ENCODE measurements at places on chromosomes 11 and 22.

GRCh38 chr22:46452195-46453005 lies 85.0 kb downstream of the CELSR1 start:
- DNase-seq = no peak

DNA sequence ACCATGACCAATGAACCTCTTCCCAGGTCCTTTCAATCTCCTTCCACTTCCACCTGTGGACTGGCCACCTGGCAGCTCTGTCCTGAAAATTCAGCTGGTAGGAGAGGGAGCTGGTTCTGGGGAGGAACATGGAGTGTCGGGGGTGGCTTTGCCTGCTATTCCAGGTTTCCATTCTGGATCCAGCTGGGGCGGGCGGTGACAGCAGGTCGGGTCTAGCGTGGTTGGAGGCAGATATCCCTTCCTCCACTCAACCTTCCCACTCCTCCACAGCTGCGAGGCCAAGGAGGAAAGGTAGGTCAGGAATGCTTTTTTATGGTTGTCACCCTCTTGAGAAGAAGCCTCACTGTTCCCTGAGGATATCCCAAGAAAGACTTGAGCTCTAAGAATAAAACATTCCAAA lies 3.3 kb downstream of the NRGN start:
- DNase-seq = no peak

DNA sequence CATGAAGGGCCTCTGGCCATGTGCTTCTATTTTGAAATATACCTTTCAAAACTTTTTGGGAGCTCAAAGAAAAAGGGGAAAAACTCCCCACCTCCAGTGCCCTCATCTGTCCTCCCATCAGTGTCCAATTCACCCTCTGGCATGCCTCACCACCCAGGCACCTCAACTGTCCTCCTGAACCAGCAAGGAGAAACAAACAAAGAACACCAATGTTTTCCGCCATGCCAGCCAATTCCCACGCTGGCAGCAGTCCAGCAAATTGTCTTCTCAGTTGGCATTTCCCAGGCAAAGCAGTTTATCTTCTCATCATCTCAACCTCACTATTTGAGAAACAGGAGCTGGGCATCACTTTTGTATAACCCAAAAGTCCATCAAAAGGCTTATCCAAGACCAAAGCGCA lies 496.9 kb downstream of the SOX6 start:
- no peak for DNase-seq

- DNase-seq = no peak
These were observed 60.2 kb upstream of the PPARA start for GRCh38 chr22:46090036-46090591.

DNA sequence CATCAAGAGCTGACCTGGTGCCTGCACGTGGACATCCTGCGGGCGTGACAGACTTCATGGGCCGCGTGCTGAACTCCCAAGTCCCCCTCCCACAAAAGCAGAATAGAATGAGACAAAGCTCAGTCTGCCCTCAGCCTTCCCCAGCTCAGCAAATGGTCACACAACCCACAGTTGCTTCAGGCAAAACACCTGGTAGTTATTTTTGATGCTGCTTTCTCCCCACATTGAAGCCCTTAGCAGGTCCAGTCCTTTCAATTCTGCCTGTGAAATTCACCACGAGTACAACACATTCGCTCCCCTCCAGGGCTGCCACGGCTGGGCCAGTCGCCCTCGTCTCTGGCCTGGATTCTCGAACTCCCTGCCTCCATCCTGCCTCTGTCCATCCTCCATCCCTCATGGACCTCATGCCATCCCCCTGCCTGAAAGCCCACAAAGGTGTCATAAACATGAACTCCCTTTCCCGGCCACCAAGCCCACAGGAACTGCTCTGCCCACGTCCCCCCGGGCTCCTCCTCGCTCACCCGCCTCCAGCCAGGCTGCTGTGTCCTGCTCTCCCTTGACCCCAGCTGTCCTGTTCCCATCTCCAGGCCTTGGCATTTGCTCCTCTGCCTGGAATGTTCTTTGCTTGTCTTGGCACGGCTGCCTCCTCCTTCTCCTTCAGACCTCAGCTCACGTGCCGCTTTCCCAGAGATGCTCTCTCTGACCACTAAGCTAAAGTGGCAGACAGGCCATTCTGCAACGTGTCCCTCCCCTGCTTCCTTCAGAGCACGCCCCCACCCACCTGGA lies 42.1 kb downstream of the SCUBE1 start:
- no peak for DNase-seq

DNA sequence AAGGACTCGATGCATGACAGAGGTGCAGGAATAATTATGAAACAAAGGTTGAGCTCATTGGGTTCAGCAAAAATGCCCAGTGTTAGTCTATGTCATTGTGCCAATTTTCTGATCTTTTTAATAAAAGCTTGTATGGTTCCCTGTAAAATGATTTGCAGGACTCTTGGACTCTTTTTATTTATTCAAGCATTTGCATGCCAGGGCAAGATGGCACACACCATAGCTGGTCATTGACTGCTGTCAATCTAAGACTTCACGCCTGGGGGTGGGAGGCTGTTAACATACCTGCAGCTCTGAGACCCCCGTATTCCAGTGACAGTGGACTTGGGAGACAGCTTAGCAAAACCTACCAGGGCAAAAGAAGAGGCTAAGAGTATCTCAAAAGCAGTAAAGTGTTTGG lies 32.0 kb upstream of the ANO1 start:
- no peak for DNase-seq

GRCh38 chr11:8250981-8251615 lies 12.6 kb downstream of the LMO1 start:
- DNase-seq = no peak

DNA sequence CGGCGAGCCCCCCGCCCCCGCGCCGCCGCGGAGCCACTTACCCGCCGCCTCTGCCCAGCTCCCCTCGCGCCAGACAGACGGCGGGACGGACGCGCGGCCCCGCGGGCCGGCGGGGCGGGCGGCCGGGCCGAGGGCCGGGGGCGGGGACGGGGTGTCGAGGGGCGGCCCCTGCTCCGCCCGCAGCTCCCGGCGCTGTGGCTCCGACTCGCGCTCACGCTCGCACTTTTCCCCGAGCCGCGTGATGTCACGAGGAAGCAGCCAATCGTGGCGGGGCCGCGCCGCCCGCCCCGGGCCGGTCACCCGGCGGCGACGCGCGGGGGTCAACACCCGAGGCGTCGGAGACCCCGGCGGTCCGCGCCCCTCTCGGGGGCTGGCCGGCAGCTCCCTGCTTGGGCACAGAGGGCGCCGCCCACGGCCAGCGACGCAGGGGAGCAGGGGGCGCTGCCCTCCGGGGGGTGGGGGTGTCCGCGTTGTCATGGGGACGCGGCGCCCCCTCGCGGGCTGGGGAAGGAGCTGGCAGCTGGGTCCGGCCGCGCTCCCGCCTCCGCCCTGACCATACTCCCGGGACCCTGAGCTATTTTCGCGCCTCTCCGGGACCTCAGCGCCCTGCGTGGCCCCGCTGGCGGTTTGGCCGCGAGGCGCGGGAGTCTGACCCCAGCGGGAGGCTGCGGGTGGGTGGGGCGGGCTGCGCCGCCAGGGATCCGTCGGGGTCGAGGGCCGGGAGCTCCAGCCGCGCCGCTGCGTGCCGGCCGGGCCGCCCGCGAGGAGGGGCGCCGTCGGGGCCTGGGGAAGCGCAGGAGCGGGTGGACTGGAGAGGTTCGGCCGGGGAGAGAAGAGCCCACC lies at the start of gene CHRM4:
TSS of gene CHRM4 (minus strand) at position 199 of the 843 bp plus-strand sequence. CDS start 5,219 bp downstream, outside the sequence.
- no peak for DNase-seq

DNA sequence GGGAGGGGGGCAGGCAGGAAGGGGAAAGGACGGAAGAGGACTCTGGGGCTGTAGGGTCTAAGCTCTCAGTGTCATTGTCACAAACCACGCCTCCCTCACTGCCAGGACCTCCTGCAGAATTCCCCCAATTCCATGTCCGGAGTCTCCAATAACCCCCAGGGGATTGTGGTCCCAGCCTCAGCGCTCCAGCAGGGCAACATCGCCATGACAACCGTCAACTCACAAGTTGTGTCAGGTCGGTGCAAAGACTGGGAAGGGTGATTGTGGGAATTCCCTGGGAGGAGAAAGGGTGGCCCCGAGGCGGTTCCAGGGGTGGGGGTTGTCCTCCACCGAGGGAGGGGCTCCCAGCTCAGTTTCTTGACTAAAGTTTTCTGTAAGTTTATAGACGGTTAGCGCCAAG lies 86.0 kb downstream of the FEZ1 start:
- no peak for DNase-seq

- no peak for DNase-seq
These were observed 35.3 kb downstream of the MMP13 start for GRCh38 chr11:102920118-102920684.

DNA sequence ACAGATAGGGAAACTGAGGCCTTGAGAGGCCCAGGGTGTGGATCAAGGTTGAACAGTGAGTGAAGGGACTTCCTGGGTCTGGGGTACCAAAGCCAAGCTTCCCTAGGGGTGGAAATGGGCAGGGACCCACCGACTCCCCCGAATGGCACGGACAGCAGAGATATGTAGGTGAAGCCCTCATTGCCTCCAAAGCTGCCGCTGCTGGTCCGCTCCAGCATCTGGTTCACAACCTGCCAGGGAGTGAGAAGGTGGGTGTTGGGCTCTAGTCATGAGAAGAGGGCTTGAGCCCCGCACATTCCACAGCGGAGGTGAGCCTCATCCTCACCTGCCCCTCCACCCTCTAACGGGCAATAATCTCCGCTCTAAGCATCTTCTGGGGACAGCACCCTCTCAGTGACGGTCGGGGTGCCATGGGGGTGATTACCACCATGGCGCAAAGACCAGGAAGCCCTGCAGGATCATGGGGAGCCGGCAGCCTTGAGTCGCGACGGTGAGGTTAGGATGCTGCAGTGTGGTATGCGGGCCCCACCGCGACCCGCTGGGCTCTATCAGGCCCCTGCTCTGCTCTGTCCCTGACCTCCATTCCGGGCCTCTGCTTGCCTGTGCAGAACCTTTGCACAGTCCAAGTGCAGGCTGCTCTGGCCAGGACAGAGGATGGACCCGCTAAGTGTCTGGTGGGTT lies 10.8 kb downstream of the ALDH3B2 start:
- no peak for DNase-seq

- DNase-seq = no peak
These were observed 31.7 kb downstream of the OR8B12 start for GRCh38 chr11:124511745-124512144.

- DNase-seq = no peak
These were observed 67.9 kb downstream of the CYB5R2 start for GRCh38 chr11:7605186-7605943.

DNA sequence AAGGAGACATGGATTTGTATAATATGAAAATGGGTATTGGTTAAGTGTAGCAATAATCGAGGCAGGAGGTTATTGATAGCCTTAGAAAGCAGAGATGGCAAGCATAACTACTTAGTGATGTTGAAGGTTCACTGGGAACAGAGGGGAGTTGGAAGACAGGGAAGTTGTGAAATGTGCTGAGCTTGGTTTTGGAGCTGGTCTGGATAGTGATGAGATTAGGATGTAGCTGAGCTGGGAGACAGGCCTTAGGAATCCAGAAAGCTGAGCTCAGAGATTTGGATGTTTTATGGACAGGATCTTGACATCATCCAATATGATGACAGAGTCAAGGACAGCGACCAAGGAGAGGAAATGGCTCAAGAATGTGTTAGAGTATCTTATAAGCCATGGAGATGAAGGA lies 113.1 kb downstream of the ARHGAP42 start:
- no peak for DNase-seq

GRCh38 chr11:35088226-35088625 lies 50.7 kb upstream of the CD44 start:
- no peak for DNase-seq

DNA sequence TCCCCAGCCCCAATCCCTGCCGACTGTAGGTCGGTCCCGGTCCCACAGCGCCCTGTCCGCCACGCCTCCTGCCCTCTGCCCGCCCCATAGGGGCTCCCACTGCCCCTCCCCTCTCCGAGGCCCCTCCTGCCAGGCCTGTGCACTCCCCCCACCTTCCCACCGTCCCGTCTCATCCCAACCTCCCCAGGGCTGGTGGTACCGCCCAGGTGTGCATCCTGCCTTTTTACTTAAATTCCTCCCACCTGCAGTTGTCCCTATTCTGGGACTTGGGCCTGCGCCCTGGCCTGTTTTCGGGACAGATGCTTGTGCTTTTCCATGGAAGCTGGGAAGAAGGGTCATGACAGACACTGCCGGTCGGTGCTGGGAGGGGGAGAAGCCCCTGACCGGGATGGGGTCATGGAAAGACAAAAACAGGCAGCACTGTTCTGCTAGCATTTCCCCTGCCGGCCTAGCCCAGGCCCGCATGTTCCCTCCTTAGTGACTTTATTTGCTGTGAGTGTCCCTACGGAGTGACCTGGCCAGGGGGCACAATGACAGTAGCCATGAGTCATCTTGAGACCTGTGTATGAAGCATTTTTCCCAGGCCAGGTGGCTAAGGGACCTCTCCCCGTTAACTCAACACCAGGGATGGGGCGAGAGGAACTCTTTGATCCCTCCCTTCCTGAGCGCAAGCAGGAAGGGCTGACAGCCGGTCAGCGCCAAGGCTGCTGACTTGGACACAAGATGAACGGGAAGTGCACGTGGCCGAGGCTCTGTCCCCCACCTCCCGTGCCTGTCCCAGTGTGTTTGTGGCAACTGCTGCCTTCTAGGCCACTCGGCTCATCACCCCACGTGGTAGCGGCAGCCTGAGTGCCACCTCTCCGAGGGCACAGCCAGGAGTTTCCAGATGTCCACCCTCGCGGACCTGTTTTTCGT lies 7.1 kb downstream of the TBX1 start:
- no peak for DNase-seq

DNA sequence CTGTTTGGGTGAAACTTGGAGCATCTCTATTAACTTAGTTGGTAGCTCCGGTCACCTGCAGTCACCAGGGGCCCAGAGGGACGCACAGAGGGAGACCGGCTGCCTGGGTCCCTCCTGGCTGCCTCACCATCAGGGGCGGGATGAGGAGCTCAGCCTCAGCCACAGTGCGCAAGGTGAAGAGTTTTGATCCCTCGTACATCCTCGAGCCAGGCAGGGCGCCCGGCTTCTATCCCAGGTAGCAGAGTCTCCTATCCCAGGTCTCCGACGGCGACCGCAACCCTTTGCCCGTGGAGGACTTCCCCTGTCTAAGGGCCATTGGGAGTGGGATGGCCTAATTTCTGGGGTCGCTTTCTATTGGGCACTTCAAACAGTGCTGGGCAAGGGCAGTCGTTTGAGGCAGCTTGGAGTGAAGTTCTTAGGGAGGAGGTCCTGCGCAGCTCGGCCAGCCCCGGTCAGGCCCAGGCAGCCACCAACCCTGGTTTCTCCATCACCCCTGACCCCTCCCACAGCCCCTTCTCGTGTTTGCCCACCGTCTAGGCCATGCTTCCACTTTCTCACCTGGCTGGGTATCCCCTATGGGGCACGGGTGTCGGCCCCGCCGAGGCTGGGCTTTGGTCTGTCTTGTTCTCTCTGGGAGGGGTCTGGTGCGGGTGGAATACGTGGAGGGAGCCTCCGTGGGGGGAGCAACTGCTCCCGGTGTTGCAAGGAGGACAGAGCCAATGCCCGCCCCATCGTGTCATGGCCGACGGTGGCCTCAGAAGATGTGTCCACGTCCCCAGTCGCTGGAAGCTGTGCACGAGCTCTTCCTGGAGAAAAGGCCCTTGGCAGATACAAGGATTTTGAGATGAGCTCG lies 3.6 kb upstream of the MRGPRG start:
- DNase-seq = no peak

DNA sequence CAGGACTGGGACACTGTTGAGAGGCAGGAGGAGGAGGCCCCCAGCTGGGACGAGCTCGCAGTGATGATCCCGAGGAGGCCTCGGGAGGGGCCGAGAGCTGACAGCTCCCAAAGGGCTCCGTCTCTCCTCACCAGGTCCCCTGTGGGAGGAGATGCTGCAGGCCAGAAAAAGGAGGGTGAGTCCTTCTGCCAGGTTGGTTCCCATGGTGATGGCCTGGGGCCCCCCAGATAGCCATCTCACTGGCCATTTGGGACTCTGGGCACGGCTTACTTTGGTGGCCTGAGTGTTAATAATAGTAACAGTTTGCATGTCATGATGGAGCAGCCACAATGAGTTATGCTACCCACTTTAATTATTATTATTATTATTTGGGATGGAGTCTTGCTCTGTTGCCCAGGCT lies 18.9 kb downstream of the TRIOBP start:
- DNase-seq = no peak

Data from CD4-positive, alpha-beta T cell treated with Interleukin-12 subunit alpha and Interleukin-12 subunit beta, for 1 hour (primary cell).